ENCODE measurements at places on chromosomes 3 and 15.

DNA sequence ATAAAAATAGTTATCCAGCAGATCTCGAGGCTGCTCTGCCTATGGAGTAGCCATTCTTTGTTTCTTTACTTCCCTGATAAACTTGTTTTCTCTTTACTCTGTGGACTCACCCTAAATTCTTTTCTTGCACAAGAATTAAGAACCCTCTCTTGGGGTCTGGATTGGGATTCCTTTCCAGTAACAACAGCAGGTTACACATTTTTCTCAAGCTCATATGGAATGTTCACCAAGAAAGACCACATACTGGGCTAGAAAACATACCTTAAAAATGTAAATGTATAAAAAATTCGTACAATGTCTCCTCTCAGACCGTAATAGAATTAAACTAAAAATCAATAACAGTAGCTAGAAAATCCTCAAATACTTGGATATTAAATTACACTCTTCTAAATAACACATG is 299.2 kb downstream of the CNTN3 start:
- DNase-seq: no peak

- no peak for DNase-seq
Observed at GRCh38 chr3:50415816-50416215, 56.5 kb upstream of the TMEM115 start.

DNA sequence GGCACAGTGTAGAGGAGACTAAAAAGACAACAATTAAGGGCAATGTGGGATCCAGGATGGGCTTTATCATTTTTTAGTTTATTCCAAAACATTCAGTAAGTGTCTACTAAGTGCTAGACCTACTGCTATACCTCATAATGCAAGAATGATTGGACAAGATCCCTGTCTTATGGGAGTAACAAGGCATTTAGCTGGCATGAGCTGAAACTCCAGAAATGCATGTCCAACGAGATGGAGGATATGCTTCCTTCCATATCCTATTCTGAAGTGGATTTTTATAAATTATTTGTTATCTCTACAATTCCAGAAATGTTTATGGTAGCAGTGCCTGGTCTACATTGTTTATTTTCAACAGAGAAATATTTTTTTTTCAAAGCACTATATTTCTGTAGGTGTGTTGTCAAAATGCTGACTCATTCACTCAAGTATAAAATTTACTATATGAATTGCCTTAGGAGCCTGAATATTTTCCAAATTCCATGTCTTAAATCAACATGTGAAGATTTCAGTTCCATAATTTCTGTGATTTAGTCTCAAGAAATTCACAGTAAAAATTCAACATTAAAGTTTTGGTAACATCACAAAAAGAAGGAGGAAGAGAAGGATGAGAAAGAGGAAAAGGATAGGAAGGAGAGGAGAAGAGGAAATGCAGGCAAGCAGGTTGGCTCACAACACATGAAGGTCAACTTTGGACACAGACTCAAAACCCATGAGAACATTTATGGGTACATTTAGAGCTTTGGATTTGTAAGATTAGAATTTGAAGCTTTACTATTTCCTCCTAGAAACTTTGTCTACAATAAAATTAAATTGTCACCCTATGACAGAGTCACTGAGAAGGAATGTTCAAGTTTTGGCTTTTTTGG is 88.6 kb downstream of the P3H2 start:
- no peak for DNase-seq

GRCh38 chr15:86040356-86041033 is 39.2 kb upstream of the AGBL1 start:
- DNase-seq: no peak
